Activated T-cell treated with anti-CD3 and anti-CD28 coated beads, Interleukin-2, amount 50 U/mL, for 4 hours (primary cell): ENCODE measurements at places on chromosomes 13 and 19.
A peak's percentile ranks its signal among the peaks of the same experiment; 100 is the strongest.

GRCh38 chr13:112443191-112443994 is 67.2 kb downstream of the SPACA7 start:
- DNase-seq, result no peak

DNA sequence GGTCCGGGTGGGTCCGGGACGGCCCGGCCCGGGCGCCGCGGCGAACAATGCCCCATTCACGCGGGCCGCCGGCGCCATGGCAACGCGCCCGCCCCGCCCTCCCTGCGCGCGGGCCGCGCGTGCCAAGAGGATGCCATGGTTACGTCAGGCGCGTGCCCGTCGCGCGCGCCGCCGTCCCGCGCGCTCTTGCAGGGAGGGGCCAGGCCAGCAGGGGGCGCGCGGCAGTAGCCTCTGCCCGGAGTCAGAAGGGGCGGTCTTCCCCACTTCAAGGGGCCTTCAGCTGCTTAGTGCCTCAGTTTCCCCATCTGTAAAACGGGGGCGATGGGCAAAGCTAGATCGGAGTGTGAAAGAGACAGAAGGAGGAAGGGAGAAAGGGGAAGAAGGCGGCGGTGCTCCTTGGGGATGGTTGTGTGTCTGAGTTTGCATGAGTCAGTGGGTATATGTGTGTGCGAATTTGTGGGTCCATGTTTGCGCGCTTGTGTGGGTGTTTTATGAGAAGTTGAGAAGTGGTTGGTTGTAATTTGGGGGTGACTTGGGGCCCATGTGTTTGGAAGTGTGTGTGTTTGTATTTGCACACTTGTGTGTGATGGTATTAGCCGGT is 11.6 kb upstream of the NFIX start:
- DNase-seq, result peak; percentile 76

DNA sequence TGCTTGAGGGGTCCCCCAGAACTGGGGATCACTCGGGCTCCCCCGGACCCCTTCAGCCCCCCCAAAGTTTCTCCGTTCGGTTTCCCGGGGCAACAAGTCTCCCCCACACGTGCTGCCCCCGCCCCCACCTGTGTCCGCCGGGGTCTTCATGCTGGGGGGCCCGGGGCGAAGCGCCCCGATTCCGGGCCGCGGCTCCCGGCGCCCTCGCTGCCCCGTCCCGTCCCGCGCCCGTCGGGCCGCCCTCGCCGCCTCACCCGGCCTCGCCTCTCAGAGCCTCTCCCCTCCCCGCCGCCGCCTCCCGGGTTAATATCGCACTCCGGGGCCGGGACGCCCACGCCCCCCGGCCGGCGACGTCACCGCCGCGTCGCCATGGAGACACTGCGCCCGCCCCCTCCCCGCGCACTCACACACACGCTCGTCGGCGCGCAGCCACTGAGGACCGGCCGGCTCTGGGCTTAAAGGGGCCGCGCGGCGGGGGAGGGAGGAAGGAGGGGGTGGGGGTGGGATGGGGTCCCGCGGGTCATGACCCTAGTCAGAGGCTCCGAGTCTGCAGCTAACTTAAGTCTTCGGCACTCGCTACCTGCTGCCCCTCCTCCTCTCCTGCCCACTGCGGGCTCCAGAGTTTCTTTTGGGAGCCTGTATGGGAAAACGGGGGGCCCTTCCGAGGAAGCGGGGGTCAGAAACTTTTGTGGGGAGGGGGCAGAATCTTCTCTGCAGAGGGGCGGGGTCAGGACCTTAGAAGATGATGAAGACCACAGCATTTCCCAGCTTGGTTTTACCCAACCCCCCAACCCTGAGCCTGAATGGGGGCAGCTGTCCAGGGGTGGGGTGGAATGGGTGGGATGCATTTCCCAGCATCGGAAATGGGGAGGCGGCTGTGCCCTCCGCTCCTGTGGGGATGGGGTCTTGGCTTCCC is at the start of gene ERF:
ERF (minus strand) TSS at position 279 of the 916 bp plus-strand sequence; CDS start at position 150, 129 bp downstream.
- peak; percentile 94 for DNase-seq

- DNase-seq, result no peak
Measured at GRCh38 chr13:31073859-31074718, 87.6 kb downstream of the HSPH1 start.

DNA sequence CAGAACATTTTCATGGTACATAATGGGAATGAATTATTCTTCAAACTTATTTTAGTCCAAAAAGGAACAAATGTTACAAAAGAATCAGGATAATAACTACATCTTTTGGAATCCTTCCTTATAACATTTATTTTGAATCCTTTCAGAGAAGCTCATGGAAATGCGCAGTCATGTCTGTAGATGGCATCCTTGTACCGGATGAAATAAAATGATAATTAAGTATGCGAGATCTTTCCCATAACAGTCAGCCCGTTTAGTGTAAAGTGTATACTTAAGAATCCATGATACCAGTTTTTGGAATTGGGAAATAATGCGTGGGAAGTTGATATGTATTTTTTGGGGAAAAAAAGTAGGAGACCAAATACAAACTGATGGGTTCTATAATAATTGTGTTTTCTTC is 418.8 kb downstream of the GPC5 start:
- no peak for DNase-seq
